ENCODE measurements at places on chromosomes 4 and X. TPM values are rescaled to one million over a fixed set of nuclear protein-coding genes. Genes with fewer than 3 reads are reported as not detected.

The ARL9 gene
- total RNA-seq, result not detected

The NXF2B gene
- not detected for total RNA-seq

The TCP11X2 gene
- total RNA-seq, result not detected

The HMX1 gene
- total RNA-seq, result not detected

GRCh38 chrX:136041254-136041812, 56.1 kb downstream of the SLC9A6 start:
- DNase-seq, result no peak

DNA sequence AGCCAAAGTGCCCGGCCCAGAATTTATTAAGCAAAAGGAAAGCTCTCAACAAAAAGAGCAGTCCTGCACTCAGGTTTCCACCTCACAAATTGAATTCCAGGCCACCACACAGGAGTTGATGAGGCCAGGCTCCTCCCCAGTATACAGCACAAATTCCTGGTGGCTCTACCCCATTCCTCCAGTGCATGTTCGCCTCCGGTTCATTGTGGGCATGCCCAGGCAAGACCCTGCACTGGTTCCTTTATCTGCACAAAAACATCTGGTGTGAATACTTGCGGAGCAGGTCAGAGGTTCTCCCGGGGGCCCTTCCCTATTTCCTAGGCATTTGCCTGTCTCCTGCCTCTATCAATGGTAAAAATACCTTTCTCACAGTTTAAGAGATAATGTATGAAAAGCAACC, 195.2 kb upstream of the ANXA10 start:
- no peak for DNase-seq
